ENCODE measurements at places on chromosomes 11 and 22.
A peak's percentile ranks its signal among the peaks of the same experiment; 100 is the strongest.

GRCh38 chr11:134063124-134063495 is 5.8 kb upstream of the JAM3 start:
- DNase-seq: no peak

DNA sequence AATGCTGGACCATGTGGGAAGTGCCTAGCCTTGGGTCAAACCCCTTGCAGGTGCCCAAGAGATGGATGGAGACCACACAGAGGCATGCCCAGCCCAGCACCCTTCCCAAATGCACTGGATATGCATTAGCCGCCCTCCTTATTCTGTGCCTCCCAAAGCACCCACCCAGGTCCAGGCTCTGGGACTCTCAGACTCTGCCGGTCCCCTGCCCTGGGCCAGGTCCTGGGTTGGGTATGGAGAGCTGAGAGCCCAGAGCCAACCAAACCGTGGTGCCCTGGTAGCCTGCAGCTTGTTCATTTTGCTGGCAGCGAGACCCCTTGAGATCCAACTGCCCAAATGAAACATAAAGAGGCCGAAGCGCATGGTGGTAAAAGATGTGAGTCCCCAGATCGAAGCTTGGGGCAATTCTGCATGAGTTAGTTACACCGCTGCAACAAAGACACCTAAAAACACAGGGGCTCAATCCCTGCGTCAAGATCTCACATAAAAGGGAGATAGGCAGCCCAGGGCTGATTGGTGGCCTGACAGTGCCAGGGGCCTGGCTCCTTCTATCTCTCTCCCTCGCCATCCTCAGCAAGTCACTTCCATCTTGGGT is 61.5 kb downstream of the MYEOV start:
- no peak for DNase-seq

DNA sequence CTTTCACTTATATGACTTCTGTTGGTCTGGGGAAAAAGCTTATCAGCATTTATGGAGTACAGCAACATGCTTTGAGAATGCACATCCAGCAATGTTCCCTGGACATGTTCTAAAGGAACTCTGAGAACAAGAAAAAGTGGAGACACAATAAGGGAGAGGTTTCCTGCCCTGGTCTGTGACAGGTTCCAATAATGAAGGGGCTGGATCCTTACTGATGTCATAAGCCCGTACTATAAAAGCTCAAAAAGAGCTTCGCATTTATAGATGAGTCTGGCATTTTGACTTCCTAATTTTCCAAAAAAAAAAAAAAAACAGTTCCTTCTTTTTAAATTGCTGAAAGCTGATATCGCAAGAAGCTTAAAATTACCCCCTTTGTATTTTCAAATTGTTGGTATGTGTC is 129.1 kb downstream of the MPPED2 start:
- no peak for DNase-seq

DNA sequence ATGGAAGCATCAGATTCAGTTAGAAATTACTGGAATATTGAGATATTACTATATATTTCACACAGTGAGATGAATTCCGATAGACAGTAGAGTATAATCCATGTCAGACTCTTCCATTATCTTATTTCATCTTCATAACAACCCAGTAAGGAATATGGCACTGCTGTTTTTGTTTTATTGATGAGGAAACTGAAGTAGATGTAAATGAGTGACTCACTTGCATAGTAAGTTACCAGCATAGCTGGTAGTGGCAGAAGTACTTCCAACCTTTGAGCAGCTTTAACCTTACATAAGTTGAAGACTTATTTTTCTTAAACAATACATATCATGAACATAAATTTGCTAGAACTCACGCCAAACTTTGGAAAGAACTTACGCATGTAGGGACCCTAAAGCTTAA is 54.9 kb upstream of the SLC22A25 start:
- no peak for DNase-seq

DNA sequence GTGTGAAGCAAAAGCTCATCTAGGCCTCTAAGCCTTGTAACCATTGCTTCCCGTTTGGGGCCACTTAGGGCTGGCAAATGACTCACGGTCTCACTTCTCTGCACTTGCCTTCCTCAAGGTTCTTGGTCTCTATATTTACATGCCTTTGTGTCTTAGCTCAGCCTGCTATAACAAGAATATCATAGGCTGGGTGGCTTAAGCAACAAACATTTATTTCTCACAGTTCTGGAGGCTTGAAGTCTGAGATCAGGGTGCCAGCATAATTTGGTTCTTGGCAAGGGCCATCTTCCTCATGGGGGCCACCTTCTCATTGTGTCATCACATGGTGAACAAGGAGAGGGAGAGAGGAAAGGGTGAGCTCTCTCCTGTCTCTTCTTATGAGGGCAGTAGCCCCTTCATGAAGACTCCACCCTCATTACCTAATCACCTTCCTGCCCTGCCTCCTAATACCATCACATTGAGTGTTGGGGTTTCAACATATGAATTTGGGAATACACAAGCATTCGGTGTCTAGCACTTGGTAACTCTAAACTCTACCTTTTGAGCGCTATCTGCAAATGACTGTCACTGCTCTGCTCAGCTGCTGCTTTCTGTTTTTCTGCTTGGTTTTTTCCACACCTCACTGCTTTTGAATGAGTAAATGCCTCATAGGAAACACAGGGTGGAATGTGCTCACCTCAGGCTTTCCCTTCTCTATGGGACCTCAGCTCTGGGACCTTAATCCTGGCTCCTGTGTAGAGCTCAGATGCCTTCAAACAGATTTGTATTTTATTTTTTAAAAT is 16.2 kb upstream of the ME3 start:
- no peak for DNase-seq

GRCh38 chr22:31661851-31662667 is at the start of gene PISD:
Gene PISD, minus strand, starts transcription at chr22:31662215. Its CDS starts 7 bp downstream, at chr22:31662208.
- peak; percentile 97 for DNase-seq

- DNase-seq: no peak
Measured at GRCh38 chr11:71931245-71931602, 2.4 kb downstream of the RNF121 start.

DNA sequence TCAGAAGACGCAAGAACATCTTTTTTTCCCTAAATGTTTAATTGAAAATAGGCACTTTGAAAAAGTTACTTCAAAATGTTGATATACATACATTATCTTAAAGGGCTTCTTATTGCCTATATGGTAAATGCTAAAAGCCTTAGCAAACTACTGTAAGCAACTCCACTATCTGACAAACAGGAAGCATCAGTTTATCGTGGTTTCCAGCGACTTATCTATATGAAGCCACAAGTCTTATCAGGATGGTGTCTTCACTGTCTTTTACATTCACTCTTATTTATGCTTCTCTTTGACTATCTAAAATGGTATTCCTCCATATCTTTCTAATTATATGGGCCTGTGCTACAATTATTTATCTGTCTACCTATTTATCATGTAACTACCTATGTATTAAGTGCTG is 2091.9 kb downstream of the LRRC4C start:
- no peak for DNase-seq

GRCh38 chr11:57340039-57340615 is 2.0 kb downstream of the P2RX3 start:
- no peak for DNase-seq

- no peak for DNase-seq
Measured at GRCh38 chr22:21807544-21808529, 59.6 kb downstream of the MAPK1 start.

DNA sequence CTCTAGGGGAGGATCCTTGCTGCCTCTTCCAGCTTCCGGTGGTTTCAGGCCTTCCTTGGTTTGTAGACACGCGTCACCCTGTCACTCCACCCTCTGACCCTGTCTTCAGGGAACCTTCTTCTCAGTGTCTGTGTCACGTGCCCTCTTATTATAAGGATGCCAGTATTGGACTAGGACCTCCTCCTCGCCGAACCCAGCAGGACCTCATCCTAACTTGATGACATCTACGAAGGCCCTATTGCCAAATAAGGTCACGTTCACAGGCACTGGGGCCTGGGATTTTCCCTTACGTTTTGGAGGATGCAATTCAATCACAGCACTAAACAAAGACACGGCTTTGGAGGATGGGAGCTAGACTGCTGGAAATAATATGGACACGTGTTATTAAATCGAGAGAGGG is 408.7 kb downstream of the BRD1 start:
- no peak for DNase-seq

- DNase-seq: no peak
Measured at GRCh38 chr11:94402355-94402754, 1.1 kb upstream of the GPR83 start.

DNA sequence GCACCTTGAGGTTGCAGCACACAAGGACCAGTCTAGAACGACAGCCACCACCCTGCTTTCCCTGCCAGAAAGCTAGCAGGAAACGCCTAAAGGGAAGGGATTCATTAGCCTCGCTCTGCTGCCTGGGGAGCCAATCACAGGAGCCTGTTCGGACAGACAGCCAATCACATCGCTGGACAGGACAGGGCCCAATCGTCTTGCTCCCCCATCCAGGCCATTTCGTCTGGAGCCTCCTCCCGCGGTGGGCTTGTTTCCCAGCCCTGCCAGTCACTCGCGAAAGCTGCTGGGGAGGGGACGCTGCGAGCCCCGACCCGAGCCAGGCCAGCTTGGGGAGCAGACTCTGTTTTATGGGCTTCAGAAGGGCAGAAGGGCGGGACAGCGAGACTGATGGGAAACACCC is 79.8 kb upstream of the NCAM1 start:
- peak; percentile 39 for DNase-seq
